ENCODE measurements at places on chromosomes 13 and 19.
A peak's percentile ranks its signal among the peaks of the same experiment; 100 is the strongest.

DNA sequence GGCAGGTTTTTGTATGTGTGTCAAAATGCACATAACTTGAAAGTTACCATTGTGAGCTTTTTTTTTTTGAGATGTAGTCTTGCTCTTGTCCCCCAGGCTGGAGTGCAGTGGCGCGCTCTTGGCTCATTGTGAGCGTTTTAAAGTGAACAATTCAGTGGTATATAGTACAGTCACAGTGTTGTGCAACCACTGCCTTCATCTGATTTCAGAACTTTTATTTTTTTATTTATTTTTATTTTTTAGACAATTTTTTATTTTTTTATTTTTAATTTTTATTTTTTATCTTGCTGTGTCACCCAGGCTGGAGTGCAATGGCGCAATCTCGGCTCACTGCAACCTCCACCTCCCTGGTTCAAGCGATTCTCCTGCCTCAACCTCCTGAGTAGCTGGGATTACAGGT lies 15.0 kb downstream of the SLC25A42 start:
- no peak for DNase-seq

- DNase-seq, result no peak
Measured at GRCh38 chr13:35531526-35531925, 55.0 kb upstream of the MAB21L1 start.

DNA sequence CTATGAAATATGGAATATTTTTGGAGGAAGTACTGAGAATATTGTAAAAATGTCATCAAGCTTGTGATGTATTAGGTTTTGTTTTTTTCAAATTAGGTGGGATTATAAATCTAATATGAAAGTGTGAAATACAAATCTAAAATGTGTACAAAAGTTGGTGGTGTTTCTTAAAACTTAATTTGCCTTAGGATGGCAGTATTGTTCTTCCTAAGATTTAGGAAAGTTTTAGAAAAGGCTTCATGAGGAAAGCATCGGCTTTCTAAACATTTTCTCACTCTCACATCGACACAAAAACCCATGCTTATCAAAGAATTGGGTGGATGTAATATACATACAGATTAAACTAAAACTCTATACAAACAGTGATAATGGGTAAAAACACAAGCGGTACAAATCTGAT lies 972.0 kb upstream of the PCDH20 start:
- no peak for DNase-seq

DNA sequence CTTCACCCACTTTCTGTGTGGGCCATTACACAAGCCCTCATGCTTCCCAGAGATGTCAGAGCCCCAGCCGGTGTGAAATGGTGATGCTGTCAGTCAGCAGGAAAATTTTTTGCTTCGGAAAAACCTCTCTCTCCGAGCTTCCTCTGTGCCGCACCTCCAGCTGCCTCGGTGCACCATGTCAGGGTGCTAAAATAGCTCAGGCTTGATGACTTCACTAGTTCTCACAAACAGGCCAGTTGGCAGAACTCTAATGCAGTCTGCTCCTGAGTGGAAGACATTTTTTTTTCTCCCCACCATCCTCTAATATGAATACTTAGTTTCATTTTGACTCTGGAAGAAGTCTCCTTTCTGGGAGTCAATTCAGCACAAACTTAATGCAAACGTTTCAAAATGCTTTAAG lies 71.3 kb downstream of the KLF12 start:
- DNase-seq, result no peak

DNA sequence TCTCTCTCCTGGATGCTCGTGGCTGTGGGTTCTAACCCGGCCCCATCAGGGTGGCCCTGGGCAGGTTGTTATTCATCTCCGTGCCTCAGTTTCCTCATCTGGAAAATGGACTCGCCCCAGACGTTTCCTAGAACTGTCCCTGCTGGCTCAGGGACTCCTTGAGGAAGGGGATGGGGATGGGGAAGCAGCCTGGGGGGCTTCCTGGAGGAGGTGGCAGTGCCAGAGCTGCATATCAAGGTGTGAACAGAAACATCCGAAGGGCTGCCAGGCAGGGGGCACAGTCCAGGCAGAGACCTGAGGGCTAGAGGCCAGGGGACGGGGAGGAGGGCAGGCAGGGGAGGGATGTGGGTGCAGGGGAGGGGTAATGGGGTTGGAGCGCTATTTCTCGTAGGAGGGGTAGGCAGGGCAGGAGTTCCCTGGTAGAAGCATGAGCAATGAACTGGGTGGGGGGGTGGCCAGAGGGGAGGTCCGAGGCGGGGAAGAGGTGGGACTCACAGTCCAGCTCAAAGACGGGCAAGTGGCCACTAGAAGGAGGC lies 3.6 kb upstream of the ELANE start:
- DNase-seq, result no peak

DNA sequence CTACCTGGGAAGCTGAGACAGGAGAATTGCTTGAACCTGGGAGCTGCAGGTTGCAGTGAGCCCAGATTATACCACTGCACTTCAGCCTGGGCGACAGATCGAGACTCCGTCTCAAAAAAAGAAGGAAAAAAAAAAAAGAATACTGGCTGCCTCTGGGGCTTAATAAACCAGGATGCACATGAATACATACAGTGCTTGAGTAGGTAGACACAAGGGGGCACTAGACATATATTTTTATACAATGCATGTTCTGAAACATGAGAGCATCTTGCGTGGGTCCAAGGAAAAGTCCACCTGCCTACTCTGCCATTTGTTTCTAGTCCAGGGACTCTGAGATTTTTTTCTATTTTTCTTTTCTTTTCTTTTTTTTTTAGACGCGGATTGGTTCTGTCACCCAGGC lies 31.2 kb downstream of the KEAP1 start:
- DNase-seq, result no peak

- no peak for DNase-seq
Measured at GRCh38 chr19:54297759-54298305, 15.1 kb downstream of the LILRA5 start.

GRCh38 chr19:46173886-46174480 lies 25.9 kb downstream of the IGFL2 start:
- no peak for DNase-seq

DNA sequence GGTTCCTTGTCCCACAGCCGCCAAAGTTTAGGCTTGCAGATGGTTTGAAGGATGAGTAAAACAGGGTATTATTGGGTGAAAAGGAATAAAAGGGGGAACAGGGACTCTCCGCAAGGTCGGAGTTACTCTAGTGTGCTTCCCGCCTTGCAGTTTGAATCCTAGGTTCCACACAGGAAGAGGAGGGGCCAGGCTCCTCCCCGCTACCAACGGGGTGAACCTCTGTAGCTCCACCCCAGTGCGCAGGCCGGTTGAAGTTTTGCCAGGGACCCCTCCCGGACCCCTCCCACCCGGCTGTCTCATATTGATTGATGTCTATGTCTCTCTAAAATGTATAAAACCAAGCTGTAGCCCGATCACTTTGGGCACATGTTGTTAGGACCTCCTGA lies 11.6 kb upstream of the GTF2F2 start:
- DNase-seq, result no peak

DNA sequence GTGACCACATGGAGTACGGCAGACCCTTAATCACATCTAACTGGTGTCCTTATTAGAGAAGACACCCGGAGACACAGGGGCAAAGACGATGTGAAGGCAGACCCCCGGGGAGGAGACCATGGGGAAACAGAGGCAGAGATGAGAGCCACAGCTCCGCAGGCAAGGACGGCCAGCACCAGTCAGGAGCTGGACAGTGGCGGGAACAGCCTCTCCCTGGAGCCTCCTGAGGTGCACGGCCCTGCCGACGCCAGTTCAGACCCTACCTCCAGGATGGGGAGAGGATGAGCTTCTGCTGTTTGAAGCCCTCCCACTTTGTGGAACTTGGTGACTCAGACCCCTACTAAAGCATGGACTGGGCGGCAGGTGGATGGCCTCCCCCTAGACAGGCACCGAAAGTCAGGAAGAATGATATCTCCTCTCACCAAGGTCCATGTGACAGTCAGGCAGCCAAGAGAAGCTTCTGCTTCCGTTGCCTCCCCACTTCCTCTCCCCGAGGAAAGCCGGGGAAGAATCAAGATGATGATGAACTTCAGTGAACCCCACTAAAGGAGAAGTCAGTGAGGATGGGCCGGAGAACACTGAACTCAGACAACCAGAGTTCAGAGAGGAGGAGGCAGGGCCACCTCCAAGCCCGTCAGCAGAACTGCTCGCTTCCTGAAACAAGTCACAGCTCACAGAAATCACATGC lies 25.4 kb downstream of the RAB20 start:
- no peak for DNase-seq

GRCh38 chr19:10120538-10121189 lies 965 bp upstream of the EIF3G start:
- no peak for DNase-seq

DNA sequence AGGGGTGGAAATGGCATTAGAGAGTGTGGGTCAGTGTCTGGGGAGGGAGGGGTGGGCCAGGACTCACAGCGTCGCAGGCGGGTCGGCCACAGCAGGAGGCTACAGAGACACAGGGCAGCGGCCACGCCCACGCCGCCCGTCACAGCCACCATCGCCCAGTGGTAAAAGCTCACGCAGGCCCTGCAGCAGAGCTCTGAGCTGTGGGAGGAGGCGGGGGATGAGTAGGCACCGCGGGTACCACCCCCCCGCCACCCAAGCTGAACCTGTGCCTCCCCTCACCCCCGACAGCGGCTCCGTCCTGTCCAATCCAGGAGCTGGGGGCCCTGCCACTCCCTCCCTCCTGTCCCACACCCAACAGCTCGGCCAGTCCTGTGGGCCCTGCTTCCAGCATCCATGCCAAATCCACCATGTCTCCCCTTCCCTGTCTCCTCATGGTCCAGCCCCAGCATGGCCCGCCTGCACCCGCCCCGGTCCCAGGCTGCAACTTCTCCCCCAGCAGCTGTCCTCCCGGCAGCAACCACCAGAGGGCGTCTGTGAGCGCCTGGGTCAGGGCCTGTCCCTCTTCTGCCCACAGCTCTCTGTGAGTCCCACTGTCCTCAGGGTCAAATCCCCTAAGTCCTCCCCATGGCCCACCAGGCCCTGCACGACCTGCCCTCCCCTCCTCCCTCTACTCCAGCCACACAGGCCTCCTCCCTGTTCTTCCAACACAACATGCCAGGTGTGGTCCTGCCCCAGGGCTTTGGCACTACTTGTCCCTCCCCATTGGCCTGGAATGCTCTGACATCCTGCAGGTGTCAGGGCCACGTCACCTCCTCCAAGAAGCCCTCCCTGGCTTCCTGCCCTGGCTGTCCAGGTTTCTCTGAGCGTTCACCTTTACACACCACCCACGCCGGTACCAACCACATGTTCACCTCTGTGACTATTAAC lies 6.0 kb downstream of the TEKTIP1 start:
- DNase-seq, result peak; percentile 52

DNA sequence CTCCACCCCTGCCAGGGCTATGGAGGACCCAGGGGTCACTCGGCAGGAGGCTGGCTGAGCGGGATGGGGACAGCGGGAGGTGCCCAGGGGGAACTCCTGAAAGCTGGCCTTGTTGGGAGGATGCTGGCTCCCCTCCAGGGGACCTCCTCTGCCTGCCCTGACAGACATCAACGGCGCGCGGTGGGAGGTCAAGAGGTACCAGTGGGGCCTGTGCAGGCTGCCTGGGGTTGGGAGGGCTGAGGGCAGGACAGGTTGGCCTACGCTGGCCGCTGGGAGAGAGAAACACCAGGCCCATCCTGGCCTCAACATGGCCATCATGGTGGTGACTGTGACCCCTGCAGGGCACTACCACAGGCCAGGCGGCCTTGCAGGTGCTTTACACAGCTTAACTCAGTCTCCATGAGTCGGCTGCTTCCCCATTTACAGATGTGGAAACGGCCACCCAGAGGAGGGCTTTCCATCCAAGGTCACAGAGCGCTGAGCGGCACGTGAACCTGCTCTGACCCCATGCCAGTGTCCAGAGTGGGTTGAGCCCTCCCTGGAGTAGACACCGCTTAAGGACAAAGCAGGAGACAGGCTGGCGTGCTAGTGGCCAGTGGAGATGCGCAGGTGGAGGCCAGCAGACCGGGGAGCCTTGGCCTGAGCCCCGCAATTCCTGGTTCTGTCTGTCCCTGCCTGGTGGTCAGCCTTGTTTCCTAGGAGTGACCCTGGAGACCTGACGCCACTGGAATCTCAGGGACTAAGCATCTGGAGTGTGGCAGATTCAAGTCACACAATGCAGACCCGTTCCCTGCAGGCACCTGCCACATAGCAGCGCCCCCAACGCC lies 27.6 kb downstream of the CEBPG start:
- DNase-seq, result no peak

DNA sequence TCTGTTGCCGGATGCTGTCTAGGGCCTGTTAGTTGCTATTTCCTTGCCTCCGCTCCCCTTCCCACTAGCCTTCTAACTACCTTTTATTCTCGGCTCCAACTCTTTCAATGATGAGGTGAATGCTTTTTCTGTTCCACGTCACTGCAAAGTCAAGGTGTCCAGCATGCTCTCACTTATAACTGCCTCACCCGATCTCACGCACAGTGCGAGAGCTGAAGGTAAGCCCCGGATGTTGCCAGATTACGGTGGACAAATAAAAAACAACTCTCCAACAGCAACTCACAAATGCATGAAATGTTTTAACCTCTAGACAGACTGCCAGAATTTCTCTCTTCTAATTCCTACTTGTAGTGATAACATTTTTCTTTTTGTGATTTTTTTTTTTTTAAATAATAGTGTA lies 169.9 kb downstream of the STK24 start:
- no peak for DNase-seq

GRCh38 chr13:98974053-98974452 lies 3.8 kb downstream of the DOCK9 start:
- no peak for DNase-seq

- no peak for DNase-seq
Measured at GRCh38 chr19:5632657-5633056, 9.8 kb downstream of the SAFB start.

- peak; percentile 12 for DNase-seq
Measured at GRCh38 chr19:29872224-29872731, 60.5 kb downstream of the CCNE1 start.

GRCh38 chr13:100506154-100506553 lies 82.4 kb downstream of the GGACT start:
- DNase-seq, result no peak

GRCh38 chr13:107680115-107680514 lies 535.2 kb downstream of the LIG4 start:
- no peak for DNase-seq

DNA sequence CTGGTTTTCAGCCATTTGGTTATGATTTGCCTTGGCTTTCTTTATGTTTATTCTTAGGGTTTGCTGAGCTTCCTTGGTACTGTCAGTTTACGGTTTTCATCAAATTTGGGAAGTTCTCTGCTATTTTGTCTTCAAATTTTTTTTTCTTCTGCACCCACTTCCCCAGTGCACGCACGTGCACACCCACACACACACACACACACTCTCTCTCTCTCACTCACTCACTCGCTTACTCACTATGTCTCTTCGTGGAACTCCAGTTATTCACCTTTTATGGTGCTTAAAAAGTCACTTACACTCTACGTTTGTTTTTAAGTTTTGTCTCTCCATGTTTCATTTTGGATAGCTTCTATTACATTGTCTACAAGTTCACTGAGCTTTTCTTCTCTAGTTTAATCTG lies 7.1 kb downstream of the AKAP11 start:
- DNase-seq, result no peak

- DNase-seq, result no peak
Measured at GRCh38 chr19:5120321-5120720, 151.4 kb downstream of the KDM4B start.
